ENCODE measurements at places on chromosomes 7 and 10.

GRCh38 chr7:16759840-16760239, 6.3 kb downstream of the TSPAN13 start:
- no peak for DNase-seq

DNA sequence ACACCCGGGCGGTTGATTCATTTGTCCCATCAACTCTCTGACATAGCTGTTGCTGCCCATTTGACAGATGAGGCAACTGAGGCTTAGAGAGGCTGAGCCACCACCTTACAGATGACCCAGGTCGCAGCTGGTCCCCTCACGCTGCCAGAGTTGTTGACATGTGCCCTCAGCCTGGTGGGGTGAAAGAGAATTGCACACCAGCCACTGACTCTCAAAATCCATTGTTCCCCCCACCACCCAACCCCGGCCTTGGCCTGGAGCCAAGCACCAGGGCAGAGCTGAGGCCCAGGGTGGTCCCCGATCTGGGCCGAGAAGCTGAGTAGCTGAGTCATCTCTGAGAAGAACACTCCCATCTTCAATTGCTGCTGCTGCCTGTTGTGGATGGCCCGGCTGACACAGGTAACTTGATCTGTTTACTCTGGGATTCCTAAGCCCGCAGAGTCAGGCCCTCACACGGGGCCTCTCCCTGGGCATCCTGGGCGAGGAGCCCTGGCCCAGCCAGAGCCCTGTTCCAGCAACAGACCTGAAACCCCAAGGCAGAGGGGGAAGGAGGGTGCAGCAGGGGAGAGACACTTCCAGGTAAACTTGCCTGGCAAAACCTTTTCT, 27.5 kb downstream of the PVRIG start:
- DNase-seq, result peak; percentile 13

DNA sequence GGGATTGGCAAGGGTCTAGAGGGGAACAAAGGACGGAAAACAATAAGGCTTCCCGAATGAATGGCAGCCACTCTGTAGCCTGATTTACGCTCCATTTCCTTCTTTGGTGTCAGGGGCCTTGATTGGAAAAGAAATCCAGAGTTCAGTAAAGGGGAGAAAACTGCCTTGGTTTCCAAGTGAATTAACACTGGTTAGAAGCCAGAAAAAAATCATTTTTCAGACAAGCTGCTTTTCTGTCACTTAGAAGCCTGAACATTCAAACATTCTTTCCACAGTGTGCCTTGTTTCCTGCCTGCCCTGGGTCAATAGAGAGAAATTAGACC, 283 bp upstream of the TRDMT1 start:
- DNase-seq, result no peak

GRCh38 chr10:70587045-70587658, 15.4 kb downstream of the PRF1 start:
- DNase-seq, result no peak

GRCh38 chr10:15313047-15313446, 58.0 kb downstream of the FAM171A1 start:
- peak; percentile 25 for DNase-seq

GRCh38 chr7:129006636-129007414, 48.1 kb downstream of the TNPO3 start:
- DNase-seq, result no peak

- DNase-seq, result no peak
Observed at GRCh38 chr10:22978287-22978686, 50.4 kb downstream of the ARMC3 start.

- no peak for DNase-seq
Observed at GRCh38 chr10:122510326-122510725, 49.0 kb downstream of the HTRA1 start.

DNA sequence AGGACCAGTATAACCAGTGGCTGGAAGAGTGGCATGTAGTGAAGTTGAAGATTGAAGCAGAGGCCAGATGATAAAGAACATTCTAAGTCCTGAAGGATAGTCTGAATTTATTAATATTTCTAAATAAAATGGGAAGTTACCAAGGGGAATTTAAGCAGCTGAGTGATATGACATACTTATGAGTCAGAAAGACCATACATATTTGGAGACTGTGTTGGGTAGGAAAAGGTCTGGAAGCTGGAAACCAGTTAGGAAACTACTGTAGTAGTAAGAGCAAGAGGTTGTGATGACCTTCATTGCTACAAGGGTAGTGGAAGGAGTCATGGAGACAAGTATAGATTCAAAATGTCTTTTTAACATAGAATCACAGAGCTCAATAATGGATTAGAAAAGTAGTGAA, 752.3 kb downstream of the SUGCT start:
- peak; percentile 29 for DNase-seq

DNA sequence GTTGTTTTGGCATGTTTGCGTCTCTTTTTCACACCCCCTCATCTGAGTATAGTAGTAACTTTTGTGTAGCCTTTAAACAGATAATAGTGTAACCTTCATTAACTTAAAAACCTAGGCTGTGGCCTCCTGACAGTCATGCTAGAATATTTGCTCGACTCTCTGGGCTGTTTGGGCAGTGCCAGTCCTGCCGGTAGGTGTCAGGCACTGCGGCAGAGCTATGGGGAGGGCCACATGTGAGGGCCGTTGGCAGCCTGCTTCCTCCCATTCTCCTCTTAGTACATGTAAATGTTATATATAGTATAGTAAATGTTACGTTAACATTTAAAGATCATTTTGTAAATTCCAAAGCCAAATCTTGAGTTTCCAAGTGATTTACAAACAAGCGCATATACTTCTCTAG, 26.1 kb downstream of the BCCIP start:
- no peak for DNase-seq

GRCh38 chr7:49800031-49800430, 26.6 kb downstream of the VWC2 start:
- no peak for DNase-seq

GRCh38 chr7:7731732-7732131, 13.3 kb upstream of the RPA3 start:
- DNase-seq, result no peak

GRCh38 chr7:130440527-130441365, at the start of gene CEP41:
TSS of gene CEP41 (minus strand) at chr7:130441016. CDS start at chr7:130440966, 50 bp downstream.
- DNase-seq, result peak; percentile 99

DNA sequence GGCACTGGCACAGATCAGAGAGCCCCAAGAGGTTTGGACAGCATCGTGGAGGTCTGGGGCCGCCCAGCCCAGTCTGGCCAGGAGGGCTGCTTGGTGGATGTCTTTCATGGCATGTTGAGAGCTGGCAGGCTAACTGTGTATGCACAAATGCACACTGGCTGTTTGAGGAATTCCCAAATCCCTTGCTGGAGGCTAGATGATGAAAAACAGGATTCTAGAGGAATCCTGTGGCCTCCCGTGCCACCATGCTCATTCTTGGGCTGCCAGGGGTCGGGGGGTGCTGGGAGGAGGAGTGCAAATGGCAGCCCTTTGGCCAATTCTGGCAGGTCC, 26.5 kb downstream of the LEP start:
- no peak for DNase-seq

DNA sequence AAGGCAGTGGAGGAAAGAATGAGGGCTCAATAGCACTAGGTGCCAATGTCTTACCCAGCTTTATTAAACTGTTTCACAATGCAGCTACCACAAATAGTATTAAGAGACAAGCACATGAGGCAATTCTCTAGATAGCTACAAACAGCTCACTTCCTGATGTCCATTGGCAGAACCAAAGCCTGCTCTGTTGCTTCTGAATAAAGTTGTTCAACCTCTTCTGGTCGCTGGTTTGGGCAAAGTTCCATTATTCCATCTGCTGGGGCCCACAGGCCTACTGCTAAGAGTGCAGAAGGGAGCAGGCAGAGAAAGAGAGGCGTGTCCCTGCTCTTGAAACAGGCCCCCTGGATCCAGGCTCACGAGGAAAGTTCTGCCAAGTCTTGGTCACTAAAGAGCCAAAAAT, 173.9 kb downstream of the ZNF438 start:
- DNase-seq, result peak; percentile 81

GRCh38 chr10:109427411-109427810, 495.9 kb downstream of the XPNPEP1 start:
- peak; percentile 21 for DNase-seq

DNA sequence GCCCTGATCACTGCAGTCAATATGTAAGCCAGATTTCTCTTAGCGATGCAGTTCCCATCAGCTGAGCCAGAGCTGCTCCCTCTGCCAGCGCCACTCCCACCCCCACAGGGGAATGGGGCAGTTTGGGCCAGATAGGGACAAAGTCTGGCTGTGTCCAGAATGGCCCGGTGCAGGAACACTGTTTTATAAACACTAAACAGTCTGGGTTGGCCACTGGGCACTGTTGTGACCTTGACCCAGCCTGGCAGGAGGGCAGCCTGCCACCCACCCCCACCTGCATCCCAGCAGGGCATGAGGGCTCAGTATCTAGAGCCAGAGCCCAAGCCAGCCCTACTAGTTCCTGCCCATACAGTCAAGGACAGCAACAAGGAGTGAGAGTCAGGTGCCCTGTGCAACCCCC, 1.3 kb downstream of the OGDHL start:
- peak; percentile 9 for DNase-seq

- peak; percentile 25 for DNase-seq
Observed at GRCh38 chr10:47309408-47310089, 9.6 kb downstream of the GDF10 start.

DNA sequence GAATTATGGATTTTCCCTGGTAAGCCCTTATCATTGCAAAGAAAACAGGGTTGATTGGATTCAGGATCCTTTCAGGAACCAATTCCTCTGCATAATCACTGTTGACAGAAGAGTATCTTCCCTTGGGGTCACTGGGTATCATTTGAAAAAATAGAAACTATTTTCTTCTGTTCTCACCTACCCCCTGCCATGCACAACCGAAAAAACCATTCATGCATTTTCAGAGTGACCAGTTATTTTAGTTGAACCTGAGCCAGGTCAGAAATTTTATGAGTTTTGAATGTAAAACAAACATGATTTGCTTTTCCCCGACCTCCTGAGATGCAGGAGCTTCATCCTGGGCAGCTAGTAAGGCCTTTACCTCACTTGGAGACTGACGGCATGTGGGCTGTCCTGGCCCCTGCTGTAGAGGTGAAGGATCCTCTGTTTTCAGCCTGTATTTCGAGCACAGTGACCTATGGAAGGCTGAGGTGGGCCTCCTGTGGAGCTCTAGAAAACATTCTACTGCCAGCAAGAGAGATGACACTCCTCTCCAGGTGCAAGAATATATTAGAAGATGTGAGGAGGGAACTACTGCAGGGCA, 30.1 kb downstream of the TMEM178B start:
- no peak for DNase-seq

DNA sequence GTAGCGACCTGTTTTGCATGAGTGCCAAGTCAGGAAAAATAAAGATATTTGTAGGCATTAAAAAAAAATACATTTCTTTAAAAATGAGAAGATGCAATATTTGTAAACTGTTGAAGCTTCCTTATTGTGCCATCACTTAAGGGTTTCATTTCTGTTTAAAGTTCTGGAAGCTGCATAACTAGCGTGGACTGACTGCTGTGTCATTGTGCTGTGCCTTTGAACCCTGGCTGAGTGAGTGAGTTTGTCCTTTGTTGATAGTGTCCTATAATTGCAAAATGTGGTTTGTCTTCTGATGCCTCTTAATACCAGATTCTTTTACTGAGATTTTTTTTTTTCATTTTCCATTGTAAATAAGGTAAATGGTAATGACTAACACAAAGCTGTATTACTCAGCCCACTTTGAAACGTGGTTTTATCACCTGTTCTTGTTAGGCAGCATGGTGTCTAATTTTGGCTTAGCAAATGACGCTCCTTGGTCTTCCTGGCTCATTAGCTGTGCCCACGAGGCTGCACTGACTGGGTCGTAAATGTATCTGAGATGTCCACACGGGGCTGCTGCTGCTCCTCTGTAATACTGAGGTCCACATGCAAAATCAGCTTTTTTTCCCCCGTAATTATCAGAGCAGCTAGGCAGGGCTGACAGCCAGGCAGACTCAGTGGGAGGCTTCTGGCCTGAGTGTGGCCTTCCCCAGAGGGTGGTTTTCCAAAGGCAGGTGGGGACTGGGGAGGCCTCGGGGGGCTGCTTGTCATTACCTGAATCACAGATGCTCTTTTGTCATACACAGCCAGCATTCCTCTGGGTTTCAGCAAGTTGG, 14.8 kb downstream of the ZSCAN25 start:
- DNase-seq, result peak; percentile 18

DNA sequence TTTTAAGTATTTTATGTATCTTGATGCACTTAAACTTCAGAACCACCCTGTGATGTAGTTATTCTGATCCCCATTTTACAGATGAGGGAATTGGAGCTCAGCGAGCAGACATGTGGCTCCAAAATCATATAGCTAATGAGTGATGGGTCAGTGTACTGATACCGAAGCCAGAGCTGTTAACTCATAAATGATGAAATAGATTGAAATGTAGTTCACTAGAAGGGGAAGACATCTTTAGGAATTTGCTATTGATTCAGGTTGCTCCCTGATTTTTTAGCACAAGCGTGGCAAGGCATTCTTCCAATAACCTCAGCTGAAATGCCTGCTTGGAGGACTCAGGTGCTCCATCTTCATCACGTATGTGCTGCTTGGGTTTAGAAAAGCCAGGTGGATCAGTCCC, 228.8 kb downstream of the PTEN start:
- DNase-seq, result no peak
